ENCODE measurements at places on chromosomes 3 and 15.
A peak's percentile ranks its signal among the peaks of the same experiment; 100 is the strongest.

DNA sequence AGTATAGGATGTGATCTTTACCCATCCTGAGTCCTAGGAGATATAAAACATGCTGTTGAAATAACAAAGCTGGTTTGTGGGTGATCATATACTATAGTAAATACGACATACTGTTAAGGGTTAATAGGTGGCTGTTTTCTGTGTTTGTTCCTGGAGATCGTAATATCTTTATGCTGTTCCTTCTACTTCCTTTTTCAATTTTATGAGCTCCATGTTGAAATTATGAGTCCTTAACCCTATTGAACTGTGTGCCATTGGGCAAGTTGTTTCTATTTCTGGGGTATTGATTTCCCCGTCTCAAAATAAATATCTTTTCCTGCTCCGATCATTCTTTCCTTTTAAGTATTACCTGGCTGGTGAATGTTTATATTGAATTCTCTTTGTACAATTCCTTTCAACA is 115.1 kb downstream of the LPP start:
- DNase-seq: no peak

DNA sequence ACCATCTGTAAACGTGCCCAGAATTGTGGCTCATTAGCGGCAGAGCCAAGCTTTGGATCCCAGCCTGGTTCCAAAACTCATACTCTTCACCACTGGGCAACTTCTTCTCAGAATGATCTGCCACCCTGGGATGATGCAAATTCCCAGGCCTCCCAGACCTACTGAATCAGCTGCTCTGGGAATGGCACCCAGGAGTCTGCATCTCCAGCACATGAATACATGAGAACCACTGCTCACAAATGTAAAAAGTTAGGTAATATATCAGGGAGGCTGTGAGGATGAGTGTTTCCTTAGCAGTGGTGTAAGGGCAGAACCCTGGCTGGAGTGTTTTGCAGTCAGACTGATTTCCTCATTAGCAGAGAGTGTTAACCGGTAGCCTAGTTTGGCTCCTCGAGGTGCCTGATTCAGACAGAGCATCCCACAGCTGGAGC is 94.2 kb downstream of the LIPC start:
- DNase-seq: no peak

DNA sequence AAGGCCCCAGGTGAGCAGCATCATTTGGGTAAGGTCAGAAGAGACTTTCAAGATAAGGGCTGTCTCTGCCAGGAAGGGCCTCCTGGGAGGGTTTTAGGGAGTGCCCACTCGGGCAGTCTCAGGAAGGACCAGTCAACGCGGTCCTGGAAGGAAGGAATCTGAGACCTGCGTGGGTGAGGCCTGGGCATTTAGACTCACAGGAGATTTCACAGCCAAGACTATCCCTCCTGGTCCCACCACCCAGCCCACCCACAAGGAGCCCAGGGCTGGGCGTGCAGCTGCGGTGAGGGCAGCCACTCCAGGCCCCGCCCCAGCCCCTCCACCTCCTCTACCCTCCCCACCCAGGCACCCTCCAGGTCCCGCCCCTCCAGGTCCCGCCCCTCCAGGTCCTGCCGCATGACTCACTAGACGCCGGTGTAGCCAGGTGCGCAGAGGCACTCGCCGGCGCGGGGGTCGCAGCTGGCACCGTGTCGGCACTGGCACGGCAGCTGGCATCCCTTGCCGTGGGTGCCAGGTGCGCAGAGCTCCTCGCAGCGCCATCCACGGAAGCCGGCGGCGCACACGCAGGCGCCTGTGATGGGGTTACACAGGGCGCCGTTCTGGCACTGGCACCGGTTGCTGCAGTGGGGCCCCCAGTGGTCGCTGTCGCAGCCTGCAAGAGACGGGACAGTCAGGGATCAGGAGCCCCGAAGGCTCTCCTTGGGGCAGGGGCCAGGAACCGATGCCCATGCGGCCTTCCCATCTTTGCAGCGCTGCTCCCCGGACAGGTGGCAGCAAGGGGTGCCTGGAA is 112.7 kb downstream of the RAB11A start:
- no peak for DNase-seq

GRCh38 chr3:143707848-143708247 is 140.4 kb downstream of the SLC9A9 start:
- DNase-seq: no peak

GRCh38 chr3:12922306-12922705 is 80.9 kb upstream of the RPL32 start:
- no peak for DNase-seq

DNA sequence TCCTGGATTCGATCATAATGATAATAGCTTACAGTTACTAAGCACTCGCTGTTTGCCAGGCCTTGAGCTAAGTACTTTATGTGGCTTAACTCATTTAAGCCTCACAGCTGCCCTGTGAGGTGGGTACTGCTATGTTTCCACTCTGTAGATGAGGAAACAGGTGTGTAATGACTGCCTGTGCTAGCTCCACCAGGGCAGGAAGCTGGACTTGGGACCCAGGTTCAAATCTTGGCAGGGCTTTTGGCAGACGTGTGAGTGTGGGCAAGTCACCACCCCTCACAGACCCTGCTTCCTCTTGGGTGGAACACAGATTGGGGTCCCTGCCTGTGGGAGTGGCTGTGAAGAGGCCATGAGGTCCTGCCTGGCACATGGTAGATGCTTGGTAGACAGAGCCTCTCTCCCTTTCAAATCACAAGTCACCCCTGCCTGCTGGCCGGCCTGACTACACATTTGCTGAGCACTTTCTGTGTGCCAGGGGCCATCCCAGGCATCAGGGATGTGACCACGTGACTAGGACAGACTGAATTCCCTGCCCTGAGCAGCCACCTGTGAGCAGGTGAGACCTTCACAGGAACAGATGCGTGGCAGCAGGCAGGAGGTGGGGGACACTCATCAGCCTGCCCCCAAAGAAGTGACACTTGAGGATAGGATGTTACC is 3.7 kb downstream of the EFCC1 start:
- no peak for DNase-seq

DNA sequence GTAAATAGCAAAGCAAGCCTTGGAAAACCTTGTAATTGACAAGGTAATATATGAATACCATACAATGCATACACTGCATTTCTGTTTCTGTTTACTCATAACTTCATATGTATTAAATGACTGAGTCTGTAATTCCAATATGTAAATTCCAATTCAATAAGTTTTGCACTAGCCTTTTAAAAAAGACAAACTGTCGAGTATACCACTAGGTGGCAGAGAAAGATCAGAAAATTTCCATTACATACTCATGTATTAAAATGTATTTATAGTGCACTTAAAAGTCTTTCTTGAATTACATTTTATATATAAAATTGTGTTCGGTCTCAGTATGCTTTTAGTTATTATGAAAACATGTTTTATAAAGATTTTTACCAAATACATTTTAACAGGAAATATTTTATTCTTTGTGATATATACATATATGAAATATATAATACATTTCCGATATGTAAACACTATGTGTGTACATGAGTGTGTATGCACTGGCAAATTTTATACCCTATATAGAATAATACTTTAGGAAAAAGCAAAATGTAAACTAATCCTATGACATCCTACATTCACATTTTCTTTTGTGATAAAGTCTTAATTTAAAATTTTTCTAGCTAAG is 216.8 kb downstream of the VGLL3 start:
- peak; percentile 59 for DNase-seq

- no peak for DNase-seq
These were observed 286.2 kb upstream of the UBE2E1 start for GRCh38 chr3:23519314-23520208.

DNA sequence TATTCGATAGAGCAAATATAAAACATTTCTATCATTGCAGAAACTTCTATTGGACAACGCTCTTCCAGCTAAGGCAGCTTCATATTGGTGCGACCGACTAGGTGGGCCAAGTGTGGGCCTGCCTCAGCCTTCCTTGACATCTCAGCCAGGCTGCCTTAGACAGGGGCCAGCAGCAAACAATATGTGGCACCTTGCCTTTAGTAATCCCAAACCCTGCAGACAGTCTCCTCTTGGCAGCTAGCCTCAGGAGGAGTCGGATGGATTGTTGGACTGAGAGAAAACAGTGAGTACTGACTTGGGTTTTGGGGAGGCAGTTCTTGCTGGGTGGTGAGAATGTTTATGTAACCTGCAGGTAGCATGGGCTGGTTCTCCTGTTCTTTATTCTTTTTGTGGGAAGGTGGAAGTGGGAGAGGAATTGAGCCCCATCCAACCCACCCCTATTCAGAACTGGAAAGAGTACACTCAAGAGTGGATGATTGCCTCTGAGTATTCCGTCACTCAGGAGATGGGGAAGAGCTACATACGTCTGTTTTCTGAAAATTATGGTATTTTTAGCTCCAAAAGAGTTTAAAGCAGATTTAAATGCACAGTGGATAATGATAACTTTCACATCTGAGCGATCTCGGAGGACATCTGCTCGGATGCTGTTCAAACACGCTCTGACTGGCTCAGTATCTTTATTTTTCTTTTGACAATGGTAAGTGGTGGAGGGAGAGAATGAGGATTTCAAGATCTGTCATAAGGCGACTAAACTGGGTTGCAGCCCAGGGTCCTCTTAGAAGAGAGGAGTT is 47.2 kb downstream of the GPD1L start:
- DNase-seq: no peak

DNA sequence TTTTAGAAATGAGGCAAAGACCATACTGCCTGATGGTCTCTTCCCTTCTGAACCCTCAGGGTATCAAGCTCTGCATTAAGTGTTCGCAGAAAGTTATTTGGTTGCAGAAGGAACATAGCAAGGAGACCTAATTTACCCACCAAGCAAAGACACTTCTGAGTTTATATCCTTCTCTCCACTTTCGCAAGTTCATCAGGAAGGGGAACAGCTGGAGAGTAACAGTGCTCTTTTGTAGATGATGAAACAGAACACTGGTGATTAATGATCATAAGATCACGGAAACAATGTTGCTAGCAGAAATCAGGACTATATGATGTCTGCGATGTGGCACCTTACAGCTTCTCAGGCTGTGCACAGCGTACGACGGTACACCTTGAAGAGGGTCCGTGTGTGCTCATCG is 62.1 kb downstream of the NCEH1 start:
- no peak for DNase-seq

GRCh38 chr15:41980654-41981323 is 8.4 kb upstream of the EHD4 start:
- DNase-seq: no peak

DNA sequence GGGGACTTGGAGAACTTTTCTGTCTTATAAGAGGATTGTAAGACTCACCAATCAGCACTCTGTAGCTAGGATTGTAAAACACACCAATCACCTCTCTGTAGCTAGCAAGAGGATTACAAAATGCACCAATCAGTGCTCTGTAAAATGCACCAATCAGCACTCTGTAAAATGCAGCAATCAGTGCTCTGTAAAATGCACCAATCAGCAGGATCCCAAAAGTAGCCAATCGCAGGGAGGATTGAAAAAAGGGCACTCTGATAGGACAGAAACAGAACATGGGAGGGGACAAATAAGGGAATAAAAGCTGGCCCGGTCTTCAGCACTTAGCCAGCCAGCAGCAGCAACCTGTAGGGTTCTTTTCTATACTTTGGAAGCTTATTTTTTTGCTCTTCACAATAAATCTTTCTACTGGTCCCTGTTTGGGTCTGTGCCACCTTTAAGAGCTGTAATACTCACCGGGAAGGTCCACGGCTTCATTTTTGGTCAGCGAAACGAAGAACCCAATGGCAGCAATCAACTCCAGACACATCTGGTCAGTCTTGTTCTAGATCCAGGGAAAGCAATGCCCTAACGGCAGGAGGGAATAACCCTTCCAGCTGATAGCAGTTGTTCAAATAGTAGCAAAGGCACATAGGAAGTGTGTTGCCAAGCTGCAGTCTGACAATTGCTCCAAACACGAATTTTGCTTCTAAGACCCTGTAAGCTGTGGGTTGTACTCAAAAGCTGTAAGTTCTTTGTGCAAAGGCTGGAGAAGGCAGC is 135.6 kb downstream of the TJP1 start:
- DNase-seq: no peak

DNA sequence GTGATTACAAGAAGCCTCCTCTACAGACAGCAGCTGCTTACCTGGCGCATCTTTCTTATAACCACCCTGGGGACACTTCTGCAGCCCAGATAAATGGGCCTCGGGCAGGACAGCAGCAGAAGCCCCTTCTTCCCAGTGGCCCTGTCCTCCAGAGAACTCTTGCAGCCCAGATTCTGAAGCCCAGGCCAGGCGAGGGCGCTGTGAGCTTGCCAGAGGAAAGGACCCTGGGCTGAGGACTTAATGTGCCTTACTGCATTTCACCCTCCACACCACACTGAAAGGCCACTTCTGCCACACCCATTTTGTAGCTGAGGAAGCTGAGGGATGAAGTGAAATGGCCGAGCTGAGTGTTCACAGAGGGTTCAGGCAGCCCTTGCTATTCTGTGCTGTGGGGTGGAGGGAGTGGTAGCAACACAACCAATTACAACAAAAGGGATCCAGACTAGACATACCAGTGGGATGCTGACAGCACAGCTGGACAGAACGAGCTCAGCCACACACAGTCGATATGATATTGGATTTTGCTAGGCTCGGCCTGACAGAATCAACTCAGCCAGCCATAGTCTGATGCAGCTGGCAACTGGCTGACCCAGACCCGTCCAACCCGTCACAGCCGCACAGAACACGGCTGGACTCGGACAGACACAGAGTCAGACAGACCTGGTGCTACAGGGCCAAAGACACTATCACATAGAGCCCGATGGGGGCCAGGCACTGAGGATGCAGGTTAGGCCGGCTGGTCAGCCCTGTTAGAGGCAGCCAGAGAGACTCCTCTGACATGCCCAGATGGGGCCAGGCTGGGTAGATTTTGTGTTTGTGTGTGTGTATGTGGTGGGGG is 7.3 kb downstream of the ACOX2 start:
- DNase-seq: peak; percentile 22

- no peak for DNase-seq
These were observed 52.6 kb downstream of the CNTN3 start for GRCh38 chr3:74561881-74562280.

DNA sequence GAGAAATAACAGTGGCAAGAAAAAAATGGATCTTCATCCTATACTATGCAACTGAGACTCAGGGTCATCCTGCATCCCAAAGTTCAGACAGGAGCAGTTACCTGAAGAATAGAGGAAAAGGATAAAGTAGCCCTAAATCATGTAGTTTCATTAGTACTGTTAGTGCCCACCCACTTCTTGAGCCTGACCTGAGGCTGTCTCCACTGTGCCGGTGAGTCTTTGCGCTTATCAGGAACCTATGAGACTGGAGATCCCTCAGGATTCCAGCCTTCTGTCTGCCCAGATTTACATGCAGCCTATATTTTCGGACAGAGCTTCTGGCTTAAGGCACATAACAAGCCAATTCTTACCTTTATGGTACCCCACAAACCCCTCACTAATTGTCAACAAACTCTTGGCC is 791.6 kb downstream of the ROBO1 start:
- no peak for DNase-seq

- no peak for DNase-seq
These were observed 128.2 kb downstream of the LRRK1 start for GRCh38 chr15:101047301-101047781.

DNA sequence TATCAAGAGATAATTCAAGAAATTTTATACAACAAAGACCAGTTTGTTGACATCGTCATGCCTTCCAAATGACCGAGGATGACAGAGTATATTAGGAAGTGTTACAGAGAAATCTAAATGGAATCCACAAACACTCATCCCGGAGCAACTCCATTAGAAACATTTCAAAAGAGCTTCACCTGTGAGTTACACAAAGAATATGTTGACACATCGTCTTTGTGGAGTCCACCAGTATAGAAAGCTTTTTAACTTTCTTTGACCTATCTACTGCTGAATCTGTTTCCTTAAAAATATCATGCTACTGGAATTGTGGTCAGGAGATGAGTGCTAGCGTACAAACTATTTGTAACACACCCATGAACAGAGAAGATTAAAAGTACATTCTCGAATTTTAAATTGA is 130.4 kb downstream of the SUCLG2 start:
- peak; percentile 42 for DNase-seq

- DNase-seq: no peak
These were observed 98.8 kb downstream of the MME start for GRCh38 chr3:155178810-155179436.
